AG04450 (cell line): ENCODE measurements at places on chromosomes 3 and 15.

DNA sequence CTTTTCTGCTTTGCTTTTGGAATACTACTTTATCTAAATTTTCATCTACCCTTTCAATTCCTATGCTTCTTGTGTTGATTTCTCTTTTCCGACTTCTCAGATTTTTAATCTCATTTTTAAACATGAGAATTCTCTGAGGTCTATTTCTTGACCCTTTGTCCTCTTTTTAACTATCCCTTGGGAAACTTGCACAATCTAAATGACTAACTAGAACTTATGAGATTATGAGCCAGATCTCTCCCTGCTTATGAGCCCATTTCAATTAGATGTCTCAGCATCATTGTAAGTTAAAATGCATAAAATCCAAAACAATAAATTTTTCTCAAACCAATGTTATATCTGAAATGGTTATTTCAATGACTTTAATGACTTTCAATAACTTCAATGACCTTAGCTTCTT lies 296.9 kb upstream of the AGTR1 start:
- DNase-seq, result no peak

DNA sequence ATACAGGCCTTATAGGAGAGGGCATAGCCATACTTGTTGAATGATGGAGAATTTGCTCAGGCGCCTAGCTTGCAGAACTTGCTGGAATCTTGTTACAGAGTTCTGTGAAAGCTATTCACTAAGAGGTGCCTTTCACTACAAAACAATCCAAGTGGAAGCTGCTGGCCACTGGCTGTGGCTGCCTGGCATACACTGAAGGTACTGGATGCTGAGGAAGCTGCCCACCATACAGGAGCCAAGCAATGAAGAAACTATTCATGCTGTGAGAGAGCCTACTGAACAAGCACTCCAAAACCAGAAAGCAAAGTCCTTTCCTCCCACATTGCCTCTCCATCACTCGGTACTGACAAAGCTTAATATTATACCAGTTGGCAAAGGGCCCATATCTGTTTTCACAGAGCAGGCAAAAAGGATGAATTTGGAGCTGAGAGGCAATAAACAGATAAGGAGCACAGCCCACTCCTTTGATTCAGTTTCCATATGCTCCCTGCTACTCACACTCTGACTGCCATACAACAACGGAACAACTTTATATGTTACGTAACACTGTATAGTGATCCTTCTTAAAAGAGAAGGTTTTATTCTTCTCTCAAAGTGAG lies 192.6 kb upstream of the ALCAM start:
- no peak for DNase-seq

DNA sequence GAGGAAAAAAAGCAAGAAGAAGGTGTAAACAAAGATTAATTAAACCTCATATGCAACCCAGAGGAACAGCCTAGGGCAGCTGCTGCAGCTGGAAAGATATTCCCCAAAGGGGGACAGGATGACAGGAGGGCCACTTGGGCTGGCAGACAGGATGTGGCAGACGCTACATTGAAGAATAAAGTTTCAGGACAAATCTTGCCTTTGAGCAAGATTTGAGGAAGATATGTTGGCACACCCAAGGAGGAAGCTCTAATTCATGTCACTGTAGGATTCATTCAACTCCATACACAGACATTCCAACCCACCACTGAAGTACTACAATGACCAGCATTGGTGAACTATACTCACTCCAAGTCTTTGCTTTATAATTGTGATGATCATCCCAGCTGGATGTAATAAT lies 504.0 kb downstream of the SHQ1 start:
- no peak for DNase-seq

DNA sequence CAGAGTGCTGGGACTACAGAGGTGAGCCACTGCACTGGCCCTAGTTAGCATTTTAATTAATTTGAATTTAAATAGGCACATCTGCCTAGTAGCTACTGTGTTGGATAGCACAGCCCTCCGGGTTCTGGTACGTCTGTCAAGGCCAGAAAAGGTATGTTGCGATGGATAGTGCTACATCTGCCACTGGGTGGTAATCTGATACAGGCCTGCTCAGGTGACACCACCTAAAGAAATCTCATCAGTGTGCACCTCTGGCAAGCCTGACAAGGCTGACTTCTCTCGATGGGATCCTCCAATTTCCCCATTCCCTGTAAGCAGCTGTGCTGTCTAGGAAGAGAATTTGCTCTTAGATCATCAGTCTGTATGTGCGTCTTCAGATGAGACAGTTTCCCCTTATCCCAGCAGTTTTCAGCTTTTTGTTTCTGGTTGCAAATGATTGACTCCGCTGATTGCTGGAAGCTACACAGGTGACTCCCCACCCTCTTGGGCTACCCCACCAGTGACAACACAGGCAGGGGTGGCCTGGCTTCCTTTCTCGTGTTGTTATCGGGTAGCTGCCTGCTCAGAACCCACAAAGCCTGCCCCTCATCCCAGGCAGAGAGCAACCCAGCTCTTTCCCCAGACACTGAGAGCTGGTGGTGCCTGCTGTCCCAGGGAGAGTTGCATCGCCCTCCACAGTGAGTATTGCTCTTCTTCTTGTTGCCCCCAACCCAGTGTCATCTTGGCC lies at the start of gene CCR9:
Gene CCR9, plus strand, starts transcription at position 565 of the 727 bp plus-strand sequence. CDS start 8,391 bp downstream, outside the sequence.
- no peak for DNase-seq

- DNase-seq, result no peak
Measured at GRCh38 chr3:188323067-188323842, 169.3 kb downstream of the LPP start.
